ENCODE measurements at places on chromosomes 4 and X.

DNA sequence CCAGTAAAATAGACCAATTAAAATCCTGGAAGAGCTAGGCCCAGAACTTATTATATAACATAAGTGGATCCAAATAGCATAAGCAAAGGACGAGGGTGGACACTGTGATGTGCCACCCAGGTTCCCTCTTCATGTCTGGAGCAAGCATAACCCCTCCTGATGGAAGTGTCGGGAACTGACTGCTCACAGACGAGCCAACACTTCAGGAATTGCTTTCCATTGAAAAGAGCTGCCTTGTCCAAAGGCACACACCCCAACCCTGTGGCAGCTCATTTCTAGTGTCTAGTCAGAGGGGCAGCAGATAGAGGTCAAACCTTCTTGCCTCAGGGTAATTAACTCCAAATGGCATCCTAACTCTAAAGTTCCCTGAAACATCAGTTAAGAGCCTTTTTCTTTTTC lies 15.3 kb downstream of the DDIT4L start:
- no peak for DNase-seq

- DNase-seq = no peak
Measured at GRCh38 chrX:45743906-45744625, 543.4 kb upstream of the DIPK2B start.

- no peak for DNase-seq
Measured at GRCh38 chr4:96052827-96053226, 212.9 kb downstream of the PDHA2 start.

DNA sequence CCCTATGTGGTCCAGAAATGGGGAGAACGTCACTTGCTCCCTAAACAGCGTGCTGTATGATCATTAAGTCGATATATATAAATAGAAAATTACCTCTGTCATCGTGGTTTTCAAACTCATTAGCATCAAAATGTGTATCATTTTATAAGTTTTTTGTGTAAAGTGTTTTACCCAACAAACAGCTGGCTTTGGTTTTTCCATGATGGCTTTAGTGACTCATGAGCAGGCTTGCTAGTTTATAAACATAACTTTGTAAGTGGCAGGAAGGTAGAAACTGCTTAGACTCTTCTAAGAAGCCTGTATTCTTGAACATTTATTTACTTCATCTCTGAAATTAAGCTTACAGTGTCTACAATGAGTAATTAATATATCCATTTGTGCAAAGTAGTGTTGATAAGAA lies 108.4 kb upstream of the DIPK2B start:
- no peak for DNase-seq

- DNase-seq = no peak
Measured at GRCh38 chr4:147828331-147828905, 96.5 kb downstream of the ARHGAP10 start.

DNA sequence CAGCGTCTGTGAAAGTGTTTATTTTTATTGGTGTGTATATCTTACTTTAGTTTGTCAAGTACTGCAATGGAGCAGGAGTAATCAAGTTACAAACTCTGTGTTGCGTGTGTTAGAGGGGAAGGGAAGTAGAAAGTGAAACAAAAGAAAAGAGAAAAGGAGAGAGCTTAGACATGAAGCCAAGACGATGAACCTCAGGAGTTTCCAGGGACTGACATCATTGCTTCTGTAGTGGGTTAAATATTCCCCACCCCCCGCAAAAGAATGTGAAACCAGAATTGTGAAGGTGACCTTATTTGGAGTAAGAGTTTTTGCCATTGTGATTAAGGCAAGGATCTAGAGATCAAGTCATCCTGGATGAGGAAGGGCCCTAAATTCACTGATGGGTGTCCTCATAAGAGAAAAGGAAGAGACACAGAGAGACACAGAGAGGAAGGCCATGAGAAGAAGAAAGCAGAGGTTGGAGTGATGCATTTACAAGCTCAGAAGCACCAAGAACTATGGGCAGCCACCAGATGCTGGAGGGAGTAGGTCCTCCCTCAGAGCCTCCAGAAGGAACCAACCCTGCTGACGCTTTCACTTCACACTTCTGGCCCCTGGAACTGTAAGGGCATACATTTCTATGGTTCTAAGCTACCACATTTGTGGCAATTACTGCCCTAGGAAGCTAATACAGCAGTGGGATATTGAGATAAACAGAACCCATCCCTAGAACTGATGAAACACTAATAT lies 173.6 kb upstream of the SFRP2 start:
- no peak for DNase-seq

GRCh38 chr4:57190601-57191481 lies 80.7 kb upstream of the IGFBP7 start:
- peak; percentile 43 for DNase-seq

DNA sequence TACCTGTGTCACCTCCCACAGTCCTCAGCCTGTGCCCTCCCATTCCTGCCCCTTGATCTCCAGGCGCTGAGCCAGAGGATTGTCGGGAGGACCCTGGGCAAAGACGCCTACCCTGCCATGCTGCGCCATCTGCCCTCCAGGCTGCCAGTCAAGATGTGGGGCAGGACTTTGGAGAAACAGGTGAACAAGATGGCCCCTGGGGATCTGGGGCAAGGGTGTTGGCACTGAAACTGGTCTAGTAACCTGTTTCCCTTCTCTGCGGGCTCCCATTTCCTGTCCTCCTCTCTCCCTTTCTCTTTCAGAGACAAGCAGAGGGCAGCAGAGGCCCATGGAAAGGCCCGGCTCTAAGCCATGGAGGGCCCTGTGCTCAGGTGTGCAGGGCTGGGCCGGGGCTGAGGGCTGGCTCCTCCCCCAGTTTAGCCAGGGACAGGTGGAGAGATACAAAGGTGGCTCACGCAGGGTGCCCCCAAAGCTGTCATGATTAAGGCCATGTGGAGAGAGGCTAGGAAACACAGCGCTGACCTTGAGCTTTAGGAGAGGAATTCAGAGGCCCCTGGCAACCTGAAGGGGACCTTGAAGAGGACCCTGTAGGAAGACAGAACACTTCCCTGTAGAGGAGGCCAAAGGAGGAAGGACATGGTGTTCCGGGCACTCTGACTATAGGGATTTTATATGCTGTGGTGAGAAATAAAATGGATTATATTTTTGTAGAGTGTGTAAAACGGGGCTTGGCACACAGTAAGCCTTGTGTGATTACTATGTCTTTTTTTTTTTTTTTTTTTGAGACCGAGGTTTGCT lies at the start of gene GLOD5:
TSS of gene GLOD5 (plus strand) at position 74 of the 798 bp plus-strand sequence. CDS start at position 118, 44 bp downstream.
- peak; percentile 31 for DNase-seq

DNA sequence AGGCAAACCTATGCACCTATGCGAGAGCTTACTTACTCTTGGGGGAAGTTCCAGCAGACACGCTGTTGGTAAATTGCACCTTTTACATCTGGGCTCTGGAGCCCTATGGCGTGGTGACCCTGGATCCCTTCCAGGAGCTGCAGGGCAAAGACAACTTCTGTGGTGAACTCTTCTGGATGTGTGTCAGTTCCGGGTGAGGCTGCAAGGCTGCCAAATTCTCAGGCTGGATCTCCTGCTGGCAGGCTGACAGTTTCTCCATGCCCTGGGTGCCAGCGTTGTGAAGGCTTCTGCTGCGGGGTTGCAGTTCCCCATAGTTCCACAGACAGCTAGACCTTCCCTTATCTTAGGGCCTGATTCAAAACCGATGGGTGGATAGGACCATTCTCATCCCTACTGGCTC lies 37.9 kb downstream of the RAP2C start:
- no peak for DNase-seq

- DNase-seq = no peak
Measured at GRCh38 chr4:15333692-15334633, 93.9 kb upstream of the C1QTNF7 start.

DNA sequence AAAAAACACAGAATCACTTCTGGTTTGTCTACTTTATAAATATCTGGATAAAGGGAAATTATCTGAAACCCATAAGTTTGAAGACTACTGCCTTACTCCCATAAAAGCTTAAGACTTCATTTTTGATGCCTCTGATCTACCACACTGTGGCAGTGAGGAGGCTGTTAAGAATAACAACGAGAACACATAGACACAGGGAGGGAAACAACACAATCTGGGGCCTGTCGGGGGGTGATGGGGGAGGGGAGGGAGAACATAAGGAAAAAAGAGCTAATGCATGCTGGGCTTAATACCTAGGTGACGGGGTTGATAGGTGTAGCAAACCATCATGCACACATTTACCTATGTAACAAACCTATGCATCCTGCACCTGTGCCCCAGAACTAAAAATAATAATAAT lies 573.7 kb downstream of the GBA3 start:
- no peak for DNase-seq

DNA sequence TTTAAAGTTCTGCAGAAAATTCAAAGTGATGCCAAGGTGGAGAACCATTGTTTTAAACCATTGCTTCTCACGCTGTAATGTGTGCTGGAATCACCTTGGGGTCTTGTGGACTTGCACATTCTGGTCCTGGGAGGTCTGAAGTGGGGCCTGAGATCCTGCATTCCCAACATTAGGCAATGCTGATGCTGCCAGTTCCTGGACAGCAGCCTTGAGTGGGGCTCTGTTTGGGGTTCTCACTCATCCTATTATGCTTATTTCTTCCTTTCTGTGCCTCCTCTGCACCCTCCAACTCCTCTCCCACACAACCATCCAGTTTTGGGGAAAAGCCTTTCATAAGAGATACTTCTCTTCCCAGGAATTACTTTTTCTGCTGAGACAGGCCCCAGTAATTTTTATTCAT lies 44.2 kb upstream of the RASSF6 start:
- DNase-seq = no peak

GRCh38 chr4:187908079-187908561 lies 87.5 kb upstream of the ZFP42 start:
- DNase-seq = no peak

DNA sequence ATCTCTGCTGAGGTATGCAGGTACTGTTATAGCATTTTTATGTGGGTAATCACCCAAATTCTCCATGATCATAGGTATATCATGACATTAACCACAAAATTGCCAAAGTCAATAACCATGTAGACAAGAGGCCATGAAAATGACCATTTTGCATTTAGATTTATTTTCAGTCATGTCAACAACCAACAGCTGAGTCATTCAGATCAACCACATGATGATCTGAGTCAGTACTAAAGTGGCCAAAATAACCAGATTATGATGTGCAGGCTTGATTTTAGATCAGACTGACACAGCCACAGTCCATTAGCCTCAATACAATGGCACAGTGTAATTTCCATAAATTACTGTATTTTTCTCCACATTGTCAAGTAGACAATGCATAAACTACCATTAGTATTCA lies 240.5 kb downstream of the GRIA3 start:
- peak; percentile 0 for DNase-seq

- DNase-seq = no peak
Measured at GRCh38 chr4:142528433-142528832, 317.7 kb downstream of the INPP4B start.
